ENCODE measurements at places on chromosomes 1 and 21.

DNA sequence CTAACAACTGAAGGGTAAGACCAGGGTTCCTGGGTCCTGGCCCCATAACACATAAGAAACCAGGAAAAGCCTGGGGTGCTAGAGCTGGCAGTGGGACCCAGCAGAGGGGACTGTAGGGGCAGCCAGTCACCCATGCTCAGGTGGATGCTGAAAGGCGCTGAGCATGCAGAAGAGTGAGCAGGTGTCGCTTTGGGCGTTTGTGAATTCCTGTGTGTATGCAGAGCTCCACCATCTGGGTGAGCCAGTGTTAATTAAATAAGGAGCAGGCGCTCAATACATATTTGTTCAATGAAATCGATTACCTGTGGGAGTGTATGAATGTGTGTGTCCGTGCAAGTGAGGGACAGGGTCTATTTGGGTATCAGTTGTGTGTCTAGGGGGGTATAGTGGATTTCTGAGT, 499 bp downstream of the C1QA start:
- H3K27me3 ChIP-seq = peaks cover 3% of the 10 kb centered on the region
- no peaks in the 10 kb centered on the region for H3K36me3 ChIP-seq
- peak overlapping the region; percentile 23 for H3K4me3 ChIP-seq
- H3K4me1 ChIP-seq = peaks cover 20% of the 10 kb centered on the region

DNA sequence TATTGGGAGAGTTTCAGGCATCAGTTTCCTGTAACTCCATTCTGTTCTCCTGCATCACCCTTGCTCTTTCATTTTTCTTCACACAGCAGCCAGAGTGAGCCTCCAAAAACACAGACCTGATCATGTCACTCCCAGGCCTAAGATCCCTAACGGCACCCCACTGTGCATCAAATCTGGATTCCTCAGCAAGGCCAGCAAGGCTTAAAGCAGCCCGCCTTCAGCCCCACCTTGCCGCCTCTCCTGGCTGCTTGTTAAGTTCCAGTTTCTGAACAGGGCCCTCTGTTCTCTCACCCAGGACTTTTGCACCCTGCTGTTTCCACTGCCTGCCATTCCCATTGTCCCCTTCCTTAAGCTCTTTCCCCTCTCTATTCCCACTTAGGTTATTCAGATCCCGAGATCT, 29.3 kb downstream of the C1orf116 start:
- no peak for DNase-seq
- no peak overlapping the region for H3K4me3 ChIP-seq
- H3K27ac ChIP-seq = no peak overlapping the region
- H3K4me1 ChIP-seq = no peaks in the 10 kb centered on the region
- H3K36me3 ChIP-seq = no peaks in the 10 kb centered on the region
- H3K27me3 ChIP-seq = peaks cover 4% of the 10 kb centered on the region

DNA sequence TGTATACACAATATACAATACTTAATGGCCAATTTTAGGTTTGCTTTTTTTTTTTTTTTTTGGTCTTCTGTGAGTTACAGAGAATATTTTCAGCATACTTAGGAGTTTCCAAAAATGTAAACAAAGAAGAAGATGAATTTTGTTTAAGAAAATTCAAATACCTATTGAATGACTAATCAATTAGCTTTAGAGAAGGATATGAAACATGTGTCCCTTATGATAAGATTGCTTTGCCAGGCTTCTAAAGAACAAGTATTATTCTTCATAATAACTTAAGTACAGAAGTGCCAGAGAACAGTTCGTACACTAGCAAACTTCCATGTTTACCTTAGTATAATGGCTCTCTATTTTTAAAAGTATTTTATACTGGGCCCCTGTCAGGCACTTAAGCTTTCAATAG, 1191.0 kb upstream of the NCAM2 start:
- H3K4me3 ChIP-seq = no peak overlapping the region
- no peak for DNase-seq
- H3K36me3 ChIP-seq = no peaks in the 10 kb centered on the region
- no peaks in the 10 kb centered on the region for H3K27me3 ChIP-seq
- no peak overlapping the region for H3K27ac ChIP-seq
- H3K4me1 ChIP-seq = no peaks in the 10 kb centered on the region

GRCh38 chr1:19582318-19582717, 61.8 kb upstream of the NBL1 start:
- no peaks in the 10 kb centered on the region for H3K36me3 ChIP-seq
- H3K27ac ChIP-seq = no peak overlapping the region
- H3K27me3 ChIP-seq = no peaks in the 10 kb centered on the region
- peaks cover 7% of the 10 kb centered on the region for H3K4me1 ChIP-seq

GRCh38 chr1:84253036-84253435, 48.5 kb upstream of the SAMD13 start:
- H3K27me3 ChIP-seq = no peaks in the 10 kb centered on the region
- peaks cover 4% of the 10 kb centered on the region for H3K4me1 ChIP-seq
- no peaks in the 10 kb centered on the region for H3K36me3 ChIP-seq
